Lung microvascular endothelial cell (primary cell): ENCODE measurements at places on chromosomes 16 and 17. TPM values are rescaled to one million over a fixed set of nuclear protein-coding genes. Genes with fewer than 3 reads are reported as not detected.

Gene PRSS8
- not detected in 2 replicates for total RNA-seq

Gene ITGA2B
- 0.22 and 0.79 TPM in 2 replicates for total RNA-seq

Gene KRT23
- under 0.01 and 1.6 TPM in 2 replicates for total RNA-seq

Gene MIEF2
- 8.1 and 10.3 TPM in 2 replicates for total RNA-seq

Gene C16orf92
- total RNA-seq, result not detected in 2 replicates

Gene CPPED1
- 4.0 and 7.6 TPM in 2 replicates for total RNA-seq

Gene AOC2
- 0.22 and 0.40 TPM in 2 replicates for total RNA-seq

Gene TPSAB1
- not detected in 2 replicates for total RNA-seq

Gene KRTAP2-3
- total RNA-seq, result not detected in 2 replicates

Gene TPSG1
- not detected in 2 replicates for total RNA-seq

Gene SLC6A2
- total RNA-seq, result not detected in 2 replicates

Gene ZNF821
- total RNA-seq, result 5.2 and 6.0 TPM in 2 replicates

Gene CDH1
- total RNA-seq, result not detected in 2 replicates

Gene HSPB9
- total RNA-seq, result not detected in 2 replicates

Gene CD300LG
- total RNA-seq, result under 0.01 TPM in 1 of 2 replicates, not detected in the other

Gene SDK2
- total RNA-seq, result not detected in 2 replicates

Gene MVD
- 40.8 and 42.3 TPM in 2 replicates for total RNA-seq

Gene ABCA6
- 5.2 and 19.0 TPM in 2 replicates for total RNA-seq

Gene COPZ2
- total RNA-seq, result 4.6 and 7.0 TPM in 2 replicates

Gene INCA1
- total RNA-seq, result 0.22 and 0.40 TPM in 2 replicates

Gene SAMD14
- total RNA-seq, result 3.2 and 3.5 TPM in 2 replicates

Gene EME1
- total RNA-seq, result 0.79 and 1.5 TPM in 2 replicates

Gene SYNGR3
- total RNA-seq, result 0.40 and 2.0 TPM in 2 replicates

Gene HSD3B7
- 13.3 and 26.0 TPM in 2 replicates for total RNA-seq

Gene PRDM7
- not detected in 2 replicates for total RNA-seq

Gene TP53TG3B
- total RNA-seq, result not detected in 2 replicates

Gene KRT40
- total RNA-seq, result not detected in 2 replicates

Gene C16orf95
- total RNA-seq, result 2.0 and 3.3 TPM in 2 replicates

Gene CCDC154
- under 0.01 and 0.40 TPM in 2 replicates for total RNA-seq

Gene CCDC78
- total RNA-seq, result 0.40 and 0.44 TPM in 2 replicates

Gene PRR35
- not detected in 2 replicates for total RNA-seq

Gene IL21R
- under 0.01 TPM in 2 replicates for total RNA-seq

Gene CMTM1
- total RNA-seq, result 1.5 and 1.8 TPM in 2 replicates

Gene RAB11FIP4
- total RNA-seq, result 0.20 TPM in 1 of 2 replicates, not detected in the other

Gene SLC47A1
- 0.22 and 0.40 TPM in 2 replicates for total RNA-seq

Gene EPX
- total RNA-seq, result not detected in 2 replicates

Gene GDPD1
- 0.79 and 1.1 TPM in 2 replicates for total RNA-seq

Gene GSG1L
- total RNA-seq, result 0.22 and 0.60 TPM in 2 replicates

Gene TNS4
- not detected in 2 replicates for total RNA-seq

Gene MYH8
- not detected in 2 replicates for total RNA-seq

Gene MON1B
- 6.3 and 8.1 TPM in 2 replicates for total RNA-seq

Gene TRAPPC1
- total RNA-seq, result 48.8 and 54.7 TPM in 2 replicates
